ENCODE measurements at places on chromosomes 1 and 21.

DNA sequence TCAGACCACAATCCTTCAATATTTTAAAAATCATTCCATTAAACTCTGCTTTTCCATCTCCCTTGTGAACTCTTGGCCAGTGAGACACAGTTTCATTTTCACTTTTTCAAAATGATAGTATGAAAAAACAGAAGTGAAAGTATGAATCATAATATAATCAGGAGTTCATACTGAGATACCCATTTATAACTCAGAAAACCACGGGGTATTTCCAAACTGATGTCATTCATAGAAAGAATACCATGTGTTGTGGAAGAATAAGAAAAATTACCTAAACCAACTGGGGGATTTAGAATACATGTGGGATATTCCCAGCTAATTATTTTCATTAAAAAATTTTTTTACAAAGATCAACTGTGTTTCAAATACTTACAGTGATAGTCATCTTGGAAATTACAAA is 149.9 kb downstream of the MRPL39 start:
- DNase-seq, result no peak

DNA sequence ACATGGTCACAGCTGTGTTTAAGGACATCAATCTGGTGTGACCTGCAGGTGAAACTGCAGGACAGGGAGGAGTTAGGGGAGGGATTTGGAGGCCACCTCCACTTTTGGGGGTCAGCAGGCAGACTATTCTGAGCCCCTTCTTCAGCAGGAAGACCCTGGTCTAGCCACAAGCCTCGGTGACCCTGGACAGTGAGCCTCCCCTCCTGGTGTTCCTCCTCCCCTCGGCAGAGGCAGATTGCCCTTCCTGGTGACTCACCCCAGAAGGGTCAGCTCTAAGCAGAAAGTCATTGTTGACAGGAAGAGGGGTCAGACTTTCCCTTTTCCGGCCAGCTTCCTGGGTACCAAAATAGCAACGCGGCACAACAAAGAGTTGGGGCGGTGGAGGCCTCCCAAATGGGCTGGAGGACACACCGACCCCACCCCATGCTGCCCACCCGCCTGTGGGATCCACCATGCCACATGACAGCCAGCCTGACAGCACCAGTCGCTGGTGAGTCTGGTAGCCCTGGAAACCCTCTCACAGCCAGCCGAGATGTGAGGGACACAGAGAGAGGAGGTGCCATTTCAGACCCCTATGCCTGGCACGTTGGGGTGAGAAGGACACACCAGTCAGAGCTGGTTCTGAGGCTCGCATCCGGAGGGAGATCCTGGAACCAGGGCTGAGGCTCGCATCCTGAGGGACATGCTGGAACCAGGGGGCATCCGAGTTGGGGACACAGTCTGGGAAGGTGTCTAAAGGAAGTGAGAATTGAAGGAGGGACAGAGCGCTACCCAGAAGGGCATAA is 14.7 kb upstream of the CSF1 start:
- peak; percentile 30 for DNase-seq

DNA sequence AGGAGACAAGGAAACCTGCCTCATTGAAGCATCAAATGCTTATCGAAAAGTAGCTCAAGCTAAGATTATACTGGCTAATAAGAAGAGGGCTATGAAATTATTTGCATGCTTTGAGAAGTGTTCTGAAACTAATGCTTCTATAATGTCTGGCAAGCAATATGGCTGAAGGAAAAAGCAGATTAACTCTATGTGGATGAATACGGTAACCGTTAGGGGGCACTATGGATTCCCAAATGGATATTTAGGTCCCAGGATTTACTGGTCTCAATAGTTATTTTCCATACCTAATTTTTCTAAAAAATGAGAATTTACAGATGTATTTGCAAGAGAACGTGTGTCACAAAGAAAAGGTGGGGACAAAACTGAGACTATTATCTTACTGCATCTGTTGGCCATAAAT is 34.6 kb upstream of the RRP15 start:
- no peak for DNase-seq

DNA sequence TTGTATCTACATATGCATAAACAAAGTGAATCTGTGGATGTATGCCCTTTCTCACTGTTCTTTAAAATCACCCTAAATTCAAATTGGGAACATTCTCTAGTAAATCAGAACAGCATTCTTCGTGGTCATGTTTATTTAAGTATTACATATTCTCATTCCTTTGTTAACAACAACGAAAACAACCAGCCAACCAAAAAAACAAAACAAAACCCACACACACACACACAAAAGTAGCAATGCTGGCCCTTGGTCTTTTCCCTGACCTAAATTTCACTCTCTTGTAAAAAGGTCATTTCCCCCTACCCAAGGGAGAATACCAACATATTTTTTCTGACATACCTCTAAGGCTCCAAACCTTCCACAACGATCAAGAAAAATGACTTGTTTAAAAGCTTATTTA is 102.6 kb downstream of the NRIP1 start:
- DNase-seq, result no peak

All from CMK (cell line).